ENCODE measurements at places on chromosomes 13 and 19.

DNA sequence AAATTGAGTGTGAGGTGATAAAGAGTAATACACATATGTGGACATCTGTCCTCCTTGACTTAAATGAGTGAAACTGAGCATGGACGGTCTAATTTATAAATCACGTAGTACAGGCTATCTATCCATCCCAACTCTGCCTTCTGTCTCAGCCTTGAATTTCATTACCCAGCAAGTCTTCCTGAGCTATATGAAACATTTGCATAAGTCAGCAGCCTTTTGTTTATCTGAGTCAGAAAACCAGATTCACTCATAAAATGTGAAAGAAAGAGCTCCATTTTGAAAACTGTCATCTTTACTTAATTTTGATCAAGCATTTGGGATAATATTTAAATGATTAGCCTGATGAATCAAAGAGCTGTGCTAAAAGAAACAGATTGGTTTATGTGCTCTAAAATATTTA, 197.9 kb downstream of the LHFPL6 start:
- DNase-seq = no peak

DNA sequence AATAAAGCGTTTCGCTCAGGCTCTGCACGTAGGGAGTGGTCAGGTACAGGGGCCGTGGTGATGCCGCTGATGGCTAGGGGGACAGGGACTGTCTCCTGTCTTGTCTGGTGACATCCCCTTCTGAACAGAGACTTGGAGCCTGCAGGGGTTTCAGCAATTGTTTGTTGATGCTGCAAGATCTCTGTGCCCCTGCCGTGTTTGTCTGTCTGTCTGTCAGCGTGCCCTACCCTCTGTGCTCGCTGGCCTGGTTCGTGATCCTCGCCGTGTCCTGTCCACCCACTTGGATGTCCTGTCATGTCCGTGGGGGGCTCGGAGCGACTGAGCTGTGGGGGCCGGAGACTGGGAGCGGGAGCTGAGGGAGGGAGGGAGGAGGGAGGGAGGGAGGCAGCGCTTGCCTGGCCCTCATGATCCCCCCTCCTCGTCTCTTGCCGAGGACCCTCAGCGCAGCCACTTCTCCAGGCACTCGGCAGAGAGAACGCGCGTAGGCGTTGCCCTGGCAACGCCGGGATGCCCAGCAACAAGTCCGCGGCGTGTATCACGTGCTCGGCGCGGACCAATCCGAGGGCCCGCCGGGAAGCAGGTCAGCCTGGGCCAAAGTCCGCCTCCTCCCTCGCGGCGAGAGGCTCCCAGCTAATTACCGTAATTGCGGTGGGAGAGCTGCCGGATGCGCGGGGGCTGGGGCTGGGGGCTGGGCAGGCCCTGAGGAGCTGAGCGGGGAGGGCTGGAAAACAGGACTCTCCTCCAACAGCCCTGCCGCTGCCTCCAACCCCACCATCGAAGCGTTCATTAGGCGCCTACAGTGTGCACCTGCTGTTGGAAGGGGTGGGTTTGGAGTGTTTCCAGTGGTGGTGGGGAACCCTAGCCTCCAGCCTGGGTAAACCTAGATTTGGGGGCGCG, 31.9 kb upstream of the FEM1A start:
- peak; percentile 97 for DNase-seq

DNA sequence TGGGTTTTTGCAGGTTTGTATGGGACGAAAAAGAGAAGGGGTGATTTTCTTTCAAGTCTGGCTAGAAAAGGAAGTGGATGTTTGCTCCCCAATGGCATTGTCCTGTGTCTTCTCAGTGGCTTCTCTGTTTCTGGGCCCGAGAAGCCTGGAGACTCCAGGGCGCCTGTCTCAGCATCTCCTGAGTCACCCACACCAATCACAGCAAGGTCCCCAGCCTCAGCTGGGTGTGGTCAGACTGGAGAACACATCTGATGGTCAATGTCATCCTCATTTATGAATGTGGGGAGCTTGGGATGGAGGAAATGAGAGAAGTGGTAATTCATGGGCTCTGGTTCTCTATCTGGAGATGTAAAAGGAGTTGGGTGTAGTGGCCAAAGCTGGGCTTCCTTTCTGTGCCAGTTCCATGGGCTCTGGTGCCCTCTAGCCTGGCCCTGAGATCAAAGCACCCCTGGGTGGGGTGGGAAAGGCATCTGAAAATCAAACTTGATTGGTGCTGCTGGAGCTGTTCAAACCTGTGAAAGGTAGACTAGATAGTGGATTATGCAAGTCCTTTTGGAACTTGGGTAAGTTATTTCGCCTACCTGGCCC, 13.4 kb downstream of the RASL11A start:
- no peak for DNase-seq

- DNase-seq = no peak
Measured at GRCh38 chr19:23822735-23823134, 64.0 kb upstream of the ZNF681 start.

DNA sequence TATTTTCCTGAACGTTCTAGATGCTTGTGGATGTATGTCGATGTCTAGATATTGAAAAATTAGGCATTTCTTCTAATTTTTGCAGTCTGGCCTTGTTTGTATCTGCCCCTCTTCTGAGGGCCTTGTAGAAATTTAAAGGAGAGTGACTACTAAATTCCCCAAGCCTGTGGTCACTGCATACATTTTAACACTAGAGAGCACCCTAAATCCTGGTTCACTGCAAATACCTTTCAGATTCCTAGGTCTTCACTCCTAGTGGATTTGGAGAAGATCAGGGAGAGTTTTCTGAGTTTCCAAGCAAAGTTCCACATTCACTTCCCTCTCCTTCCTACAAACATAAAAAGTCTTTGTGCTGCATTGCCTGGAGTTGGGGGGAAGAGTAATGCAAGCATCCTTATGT, 1272.5 kb downstream of the OLFM4 start:
- DNase-seq = no peak

GRCh38 chr19:1064661-1065605, 2.0 kb upstream of the ARHGAP45 start:
- DNase-seq = peak; percentile 42

Measured in NCI-H1105 (cell line).